ENCODE measurements at places on chromosomes 1 and 21. TPM values are rescaled to one million over a fixed set of nuclear protein-coding genes. Genes with fewer than 3 reads are reported as not detected.
A peak's percentile ranks its signal among the peaks of the same experiment; 100 is the strongest.

The FTCD gene
- total RNA-seq = 0.52 TPM

The NCMAP gene
- total RNA-seq = 0.20 TPM

The MX1 gene
- 39.4 TPM for total RNA-seq

The OR2T35 gene
- total RNA-seq = not detected

GRCh38 chr1:213452501-213452900 lies 401.5 kb downstream of the RPS6KC1 start:
- H3K36me3 ChIP-seq = no peaks in the 10 kb centered on the region
- H3K27me3 ChIP-seq = no peaks in the 10 kb centered on the region
- no peak overlapping the region for H3K4me3 ChIP-seq
- no peaks in the 10 kb centered on the region for H3K4me1 ChIP-seq

- no peaks in the 10 kb centered on the region for H3K4me1 ChIP-seq
- no peak overlapping the region for H3K27ac ChIP-seq
- H3K4me3 ChIP-seq = no peak overlapping the region
Observed at GRCh38 chr1:29379443-29380073, 143.2 kb downstream of the PTPRU start.

DNA sequence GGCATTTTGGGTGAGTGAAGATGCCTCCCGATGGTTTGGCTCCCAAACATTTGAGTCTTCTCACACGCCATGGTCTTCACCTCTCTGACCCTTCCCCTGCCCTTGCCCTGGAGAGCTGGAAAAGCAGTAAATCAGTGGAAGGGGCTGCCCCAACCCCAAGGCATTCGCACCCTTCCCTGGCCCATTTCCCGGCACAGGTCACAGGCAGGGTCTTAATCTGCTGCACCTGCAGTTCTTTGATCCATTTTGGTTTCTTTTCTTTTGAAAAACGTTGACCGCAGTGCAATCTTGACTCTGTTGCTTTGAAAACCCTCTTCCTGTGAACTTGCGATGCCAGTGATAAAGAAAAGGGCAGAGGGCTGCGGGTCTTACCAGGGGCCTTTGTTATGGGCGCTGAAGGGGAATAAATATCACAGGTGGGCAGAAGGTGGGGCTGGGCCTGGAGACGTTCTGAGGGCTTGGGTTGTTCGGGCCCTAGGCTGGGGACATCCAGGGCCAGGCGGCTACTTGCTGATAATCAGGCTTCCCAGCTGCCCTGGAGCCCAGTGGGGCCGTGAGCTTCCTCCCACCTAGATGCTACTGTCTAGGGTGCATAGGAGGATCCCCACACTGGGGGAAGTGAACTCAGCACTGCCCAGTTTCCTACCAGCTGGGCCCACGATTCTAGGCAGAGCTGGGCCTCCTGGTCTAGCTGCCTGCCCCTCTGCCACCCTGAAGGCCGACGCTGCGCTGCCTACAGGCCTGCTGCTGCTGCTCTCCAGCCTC lies 38.6 kb upstream of the EPS8L3 start:
- peaks cover 64% of the 10 kb centered on the region for H3K4me1 ChIP-seq
- DNase-seq = peak; percentile 79
- H3K4me3 ChIP-seq = peak overlapping the region; percentile 61
- H3K27me3 ChIP-seq = no peaks in the 10 kb centered on the region

DNA sequence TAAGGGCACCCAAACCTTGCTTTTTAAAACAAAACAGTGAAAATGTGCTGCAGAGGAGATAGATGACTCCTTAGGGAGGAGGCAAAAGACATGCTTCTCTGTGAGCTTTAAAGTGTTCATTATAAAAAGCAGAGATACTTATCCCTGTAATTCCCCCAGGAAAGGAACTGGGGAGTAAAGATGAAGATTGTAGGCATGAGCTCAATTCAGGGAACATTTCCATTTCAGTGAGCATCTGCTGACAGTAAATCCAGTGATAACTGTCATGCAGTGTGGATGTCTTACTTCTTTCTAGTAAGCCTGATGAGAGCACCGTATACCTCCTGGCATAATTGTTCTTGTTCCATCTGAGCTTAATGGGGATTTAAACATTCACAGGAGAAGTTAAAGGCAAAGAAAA lies 1296.5 kb downstream of the MRPL39 start:
- no peaks in the 10 kb centered on the region for H3K27me3 ChIP-seq
- H3K36me3 ChIP-seq = no peaks in the 10 kb centered on the region
- no peaks in the 10 kb centered on the region for H3K4me1 ChIP-seq
- H3K27ac ChIP-seq = no peak overlapping the region
- no peak for DNase-seq

DNA sequence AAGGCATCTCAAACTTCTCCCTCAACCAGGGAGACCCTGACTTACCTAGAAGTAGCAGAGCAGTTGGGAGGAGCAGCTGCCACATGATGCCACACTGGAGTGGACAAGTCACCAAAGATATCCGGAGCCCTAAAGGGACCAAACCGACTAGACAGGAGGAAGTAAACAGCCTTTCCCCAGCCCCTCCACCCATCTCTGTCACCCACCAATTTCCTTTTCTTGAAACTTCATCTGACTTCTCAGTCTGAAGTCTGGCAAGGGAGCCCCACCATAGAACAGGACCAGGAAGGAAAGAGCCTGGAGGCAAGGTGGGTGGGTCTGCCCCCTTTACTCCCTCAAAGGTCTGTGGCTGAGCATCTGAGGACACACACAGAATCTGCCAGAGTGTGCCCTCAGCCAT lies at the start of gene FCGR3A:
FCGR3A (minus strand) TSS at position 167 of the 400 bp plus-strand sequence; CDS start at position 85, 82 bp downstream.
- no peaks in the 10 kb centered on the region for H3K36me3 ChIP-seq
- no peaks in the 10 kb centered on the region for H3K27me3 ChIP-seq
- no peak within 1 kb of the TSS for H3K27ac ChIP-seq
- no peak within 1 kb of the TSS for H3K4me3 ChIP-seq
- peaks cover 18% of the 10 kb centered on the region for H3K4me1 ChIP-seq
- no peak for DNase-seq

DNA sequence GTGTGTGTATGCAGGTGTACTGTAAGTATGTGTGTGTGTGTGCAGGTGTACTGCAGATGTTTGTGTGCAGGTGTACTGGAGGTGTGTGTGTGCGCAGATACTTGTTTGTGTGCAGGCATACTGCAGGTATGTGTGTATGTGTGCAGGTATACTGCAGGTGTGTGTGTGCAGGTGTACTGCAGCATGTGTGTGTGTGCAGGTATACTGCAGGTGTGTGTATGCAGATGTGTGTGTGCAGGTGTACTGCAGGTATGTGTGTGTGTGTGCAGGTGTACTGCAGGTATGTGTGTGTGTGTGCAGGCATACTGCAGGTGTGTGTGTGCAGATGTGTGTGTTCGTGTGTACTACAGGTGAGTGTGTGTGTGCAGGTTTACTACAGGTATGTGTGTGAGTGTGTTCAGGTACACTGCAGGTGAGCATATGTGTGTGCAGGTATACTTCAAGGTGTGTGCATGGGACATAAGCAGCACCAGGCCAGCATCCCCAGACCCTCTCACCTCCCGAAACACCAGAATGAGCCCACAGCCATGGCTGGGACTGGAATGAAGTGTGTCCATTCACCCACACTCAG lies 97.5 kb downstream of the DMRTB1 start:
- no peak overlapping the region for H3K4me3 ChIP-seq
- no peak overlapping the region for H3K27ac ChIP-seq
- peaks cover 10% of the 10 kb centered on the region for H3K4me1 ChIP-seq
- no peaks in the 10 kb centered on the region for H3K27me3 ChIP-seq

DNA sequence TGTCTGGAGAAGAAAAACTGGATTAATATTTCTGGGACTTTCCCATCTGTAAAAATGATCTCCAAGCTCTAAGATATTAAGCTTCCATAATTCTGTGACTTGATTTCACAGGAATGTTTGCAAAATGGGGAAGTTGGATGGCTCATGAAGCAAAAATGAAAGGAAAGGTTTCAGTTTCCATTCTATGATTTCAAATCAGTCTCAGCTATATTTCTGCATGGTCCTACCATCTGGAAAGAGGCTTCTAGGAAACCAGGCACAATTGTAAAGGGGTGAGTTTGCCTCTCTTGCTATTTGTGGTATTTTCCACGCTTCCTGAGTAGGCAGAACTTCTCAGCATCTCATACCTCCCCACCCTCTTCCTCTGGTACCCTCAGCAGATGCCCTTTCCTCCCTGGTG lies 22.4 kb upstream of the ACTN2 start:
- no peaks in the 10 kb centered on the region for H3K36me3 ChIP-seq
- H3K27ac ChIP-seq = no peak overlapping the region
- H3K4me3 ChIP-seq = no peak overlapping the region
- peaks cover 7% of the 10 kb centered on the region for H3K27me3 ChIP-seq

DNA sequence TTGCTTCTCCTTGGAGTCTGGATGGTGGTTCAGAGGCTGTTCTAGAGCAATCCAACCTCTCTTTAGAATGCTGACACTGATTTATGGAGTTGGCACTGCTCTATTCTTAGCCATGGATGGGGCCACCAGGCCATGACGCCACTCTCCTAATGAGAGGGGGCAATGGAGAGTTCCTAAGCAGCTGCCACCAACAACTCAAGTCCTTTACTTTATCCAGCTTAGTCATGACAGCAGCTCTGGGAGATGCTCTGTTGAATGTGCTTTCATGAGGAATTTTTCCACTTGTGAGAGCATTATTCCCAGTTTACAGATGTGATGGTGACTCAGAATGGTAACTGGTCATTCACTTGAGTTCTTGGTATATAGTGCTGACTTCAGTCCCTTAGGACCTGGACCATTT lies 366.3 kb downstream of the HHAT start:
- no peak overlapping the region for H3K27ac ChIP-seq
- DNase-seq = no peak
- no peaks in the 10 kb centered on the region for H3K36me3 ChIP-seq
- peaks cover 21% of the 10 kb centered on the region for H3K4me1 ChIP-seq

GRCh38 chr1:17653728-17654351 lies 101.3 kb upstream of the ACTL8 start:
- H3K4me3 ChIP-seq = no peak overlapping the region
- H3K36me3 ChIP-seq = no peaks in the 10 kb centered on the region
- no peaks in the 10 kb centered on the region for H3K4me1 ChIP-seq
- H3K27me3 ChIP-seq = no peaks in the 10 kb centered on the region
- H3K27ac ChIP-seq = no peak overlapping the region

- H3K36me3 ChIP-seq = no peaks in the 10 kb centered on the region
- DNase-seq = peak; percentile 26
- peaks cover 1% of the 10 kb centered on the region for H3K27me3 ChIP-seq
- H3K4me1 ChIP-seq = peaks cover 12% of the 10 kb centered on the region
- H3K4me3 ChIP-seq = no peak overlapping the region
- no peak overlapping the region for H3K27ac ChIP-seq
Observed at GRCh38 chr1:3922201-3922725, 22.2 kb upstream of the C1orf174 start.

GRCh38 chr1:43666608-43667007 lies 16.7 kb downstream of the KDM4A start:
- no peak for DNase-seq
- no peaks in the 10 kb centered on the region for H3K27me3 ChIP-seq
- peaks cover 67% of the 10 kb centered on the region for H3K36me3 ChIP-seq
- no peak overlapping the region for H3K27ac ChIP-seq
- H3K4me1 ChIP-seq = peaks cover 12% of the 10 kb centered on the region

DNA sequence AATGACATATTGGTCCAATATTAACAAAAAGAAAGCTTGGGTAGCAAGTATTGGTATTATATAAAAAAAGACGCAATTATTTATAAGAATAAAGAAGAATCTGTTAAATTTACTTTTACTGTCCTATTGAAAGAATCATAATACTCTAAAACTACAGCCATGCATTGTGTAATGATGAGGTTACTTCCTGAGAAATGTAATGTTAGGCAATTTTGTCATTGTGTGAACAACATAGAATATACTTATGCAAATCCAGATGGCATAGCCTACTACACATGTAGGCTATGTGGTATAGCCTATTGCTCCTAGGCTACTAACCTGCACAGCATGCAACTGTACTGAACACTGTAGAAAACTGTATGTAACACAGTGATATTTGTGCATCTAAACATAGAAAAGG lies 121.2 kb upstream of the PTGFR start:
- no peaks in the 10 kb centered on the region for H3K27me3 ChIP-seq
- H3K36me3 ChIP-seq = no peaks in the 10 kb centered on the region
- DNase-seq = no peak
- H3K27ac ChIP-seq = no peak overlapping the region
- no peaks in the 10 kb centered on the region for H3K4me1 ChIP-seq
- H3K4me3 ChIP-seq = no peak overlapping the region

DNA sequence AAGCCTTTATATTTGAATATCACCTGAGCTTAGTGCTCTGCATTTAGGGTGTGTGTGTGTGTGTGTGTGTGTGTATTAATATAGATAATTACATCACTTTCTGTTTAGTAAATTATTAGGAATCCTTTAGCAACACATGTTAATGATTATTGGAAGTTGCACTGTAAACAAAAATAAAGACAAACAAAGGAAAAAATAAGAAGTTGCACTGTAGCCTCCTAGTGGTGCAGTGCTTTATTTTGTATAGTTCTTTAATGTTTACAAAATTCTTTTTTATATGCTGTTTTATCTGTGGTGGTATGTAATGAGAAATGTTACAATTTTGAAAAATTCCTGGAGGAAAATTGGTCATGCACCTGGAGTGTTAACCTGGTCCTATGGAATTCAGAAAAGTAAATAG lies 69.2 kb downstream of the UBE4B start:
- H3K4me1 ChIP-seq = no peaks in the 10 kb centered on the region
- H3K27me3 ChIP-seq = no peaks in the 10 kb centered on the region
- DNase-seq = no peak
- no peak overlapping the region for H3K4me3 ChIP-seq
- no peak overlapping the region for H3K27ac ChIP-seq

DNA sequence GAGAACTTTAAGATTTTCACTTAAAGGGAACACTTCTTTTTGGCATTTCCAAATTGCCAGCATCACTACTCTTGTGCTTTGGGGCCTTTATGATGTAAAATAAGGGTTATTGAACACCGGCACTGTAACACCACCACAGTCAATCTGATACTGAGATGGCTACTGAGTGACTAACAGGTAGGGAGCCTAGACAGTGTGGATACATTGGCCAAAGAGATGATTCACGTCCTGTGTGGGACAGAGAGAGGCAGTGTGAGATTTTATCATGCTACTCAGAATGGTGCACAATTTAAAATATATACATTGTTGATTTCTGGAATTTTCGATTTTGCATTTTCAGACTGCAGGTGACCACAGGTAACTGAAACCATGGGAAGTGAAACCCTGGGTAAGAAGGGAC lies 261.6 kb downstream of the SPATA17 start:
- no peak overlapping the region for H3K4me3 ChIP-seq

- peaks cover 6% of the 10 kb centered on the region for H3K4me1 ChIP-seq
- no peaks in the 10 kb centered on the region for H3K36me3 ChIP-seq
- no peak overlapping the region for H3K27ac ChIP-seq
- H3K4me3 ChIP-seq = no peak overlapping the region
Observed at GRCh38 chr1:64006276-64007051, 197.0 kb upstream of the UBE2U start.

- H3K4me1 ChIP-seq = no peaks in the 10 kb centered on the region
- H3K27me3 ChIP-seq = no peaks in the 10 kb centered on the region
- H3K27ac ChIP-seq = no peak overlapping the region
- no peak for DNase-seq
- H3K36me3 ChIP-seq = peaks cover 1% of the 10 kb centered on the region
Observed at GRCh38 chr1:169144941-169145626, 38.6 kb downstream of the ATP1B1 start.

GRCh38 chr1:83593073-83593472 lies 405.9 kb downstream of the TTLL7 start:
- no peak overlapping the region for H3K4me3 ChIP-seq
- no peak overlapping the region for H3K27ac ChIP-seq
- no peaks in the 10 kb centered on the region for H3K27me3 ChIP-seq
